Activated naive CD4-positive, alpha-beta T cell treated with anti-CD3 and anti-CD28 coated beads, Interleukin-2, amount 50 U/mL, for 72 hours (primary cell): ENCODE measurements at places on chromosomes 16 and 17. TPM values are rescaled to one million over a fixed set of nuclear protein-coding genes. Genes with fewer than 3 reads are reported as not detected.

WFDC1 gene
- total RNA-seq = not detected

SOCS7 gene
- 24.1 TPM for total RNA-seq

RNF151 gene
- total RNA-seq = 0.41 TPM

HSD11B2 gene
- total RNA-seq = 1.3 TPM

KCNJ18 gene
- not detected for total RNA-seq

TMEM238L gene
- not detected for total RNA-seq

ADAM11 gene
- 1.3 TPM for total RNA-seq

PRSS53 gene
- total RNA-seq = 7.4 TPM

TERB1 gene
- not detected for total RNA-seq

ASIC2 gene
- total RNA-seq = not detected

OR1E1 gene
- total RNA-seq = not detected
